ENCODE measurements at places on chromosomes 7 and 10.

DNA sequence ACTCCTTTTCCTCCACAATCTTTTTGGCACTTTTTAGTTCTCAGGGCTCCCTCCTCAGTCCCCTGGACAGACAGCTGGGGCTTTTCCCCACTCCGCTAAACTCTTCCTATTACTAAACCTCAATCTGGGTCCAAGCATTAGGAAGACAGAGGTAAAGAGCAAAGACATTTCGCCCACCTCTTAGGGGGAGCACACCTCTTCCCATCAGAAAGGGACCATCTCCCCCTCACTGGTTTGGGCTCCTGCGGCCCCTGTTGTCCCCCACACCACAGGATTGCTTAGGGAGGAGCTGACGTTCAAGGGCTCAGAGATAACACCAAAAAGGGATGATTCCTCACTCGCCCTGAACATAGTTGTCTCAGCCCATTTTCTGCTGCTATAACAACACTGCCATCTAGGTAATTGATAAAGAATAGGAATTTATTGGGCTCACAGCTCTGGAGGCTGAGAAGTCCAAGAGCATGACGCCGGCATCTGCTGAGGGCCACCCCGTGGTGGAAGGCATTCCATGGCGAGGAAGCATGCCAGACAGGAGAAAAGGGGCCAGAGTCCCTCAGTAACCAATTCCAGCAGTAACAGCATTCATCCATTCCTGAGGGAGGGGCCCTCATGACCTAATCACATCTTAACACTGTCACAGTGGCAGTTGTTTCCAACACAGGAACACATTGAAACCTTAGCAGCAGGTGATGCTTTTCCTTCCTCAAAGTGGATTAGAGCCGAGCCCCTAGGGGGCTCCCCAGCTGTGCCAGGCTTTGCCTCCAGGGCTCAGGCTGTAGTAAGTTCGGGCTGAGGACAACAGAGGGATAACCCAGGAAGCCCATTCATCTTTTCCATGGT, 209.6 kb downstream of the EBF3 start:
- DNase-seq = peak; percentile 26

DNA sequence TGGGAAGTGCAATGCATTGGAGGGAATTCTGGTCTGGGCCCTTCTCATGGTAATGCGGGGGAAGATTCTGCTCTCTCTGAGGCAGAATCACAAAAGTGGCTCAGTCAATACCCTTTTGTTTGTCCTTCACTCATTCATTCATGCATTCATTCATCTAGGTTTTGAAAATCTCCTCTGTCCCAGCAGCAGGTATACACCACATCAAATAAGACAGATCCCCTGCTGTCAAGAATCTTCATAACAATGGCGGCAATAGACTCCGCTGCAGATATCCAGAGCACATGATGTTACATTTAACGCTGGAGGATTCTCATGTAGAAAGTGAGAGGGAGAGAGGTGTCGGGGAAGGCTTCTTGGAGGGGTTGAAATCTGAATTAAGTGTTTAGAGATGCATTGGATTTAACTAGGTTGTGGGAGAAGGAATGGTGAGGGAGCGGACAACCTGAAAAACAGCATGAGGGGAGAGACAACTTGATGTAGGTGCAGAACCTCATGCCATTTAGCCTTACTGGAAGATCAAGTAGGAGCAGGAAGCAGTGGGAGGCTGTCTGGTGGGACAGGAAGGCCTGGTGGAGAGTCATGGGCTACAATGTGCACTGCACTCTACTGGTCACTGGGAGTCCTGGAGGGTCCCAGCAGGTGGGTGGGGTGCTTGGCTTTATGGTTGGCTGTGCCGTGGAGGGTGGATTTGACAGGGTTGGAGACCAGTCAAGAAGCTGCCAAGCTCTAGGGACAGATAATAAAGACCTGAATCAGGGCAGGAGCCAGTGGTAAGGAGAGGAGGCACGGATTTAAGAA, 5.2 kb upstream of the FAM180A start:
- peak; percentile 46 for DNase-seq

DNA sequence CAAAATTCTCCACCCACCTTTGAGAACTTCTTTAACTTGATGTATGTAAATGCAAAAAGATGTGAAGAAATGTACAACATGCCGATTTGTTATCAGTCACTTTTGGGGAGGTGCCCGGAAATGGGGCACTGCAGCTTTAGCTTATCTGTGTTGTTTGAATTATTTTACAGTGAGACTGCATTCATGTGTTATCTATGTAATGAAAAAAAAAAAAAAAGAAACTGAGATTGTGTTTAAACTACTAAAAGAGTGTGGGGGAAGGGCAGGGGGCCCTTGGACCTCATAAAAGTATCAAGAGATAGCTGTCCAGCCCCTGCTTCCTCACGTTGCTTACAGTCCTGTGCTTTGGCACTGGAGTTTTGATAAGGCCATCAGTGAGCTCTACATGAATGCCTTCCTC, 259.4 kb downstream of the STK31 start:
- DNase-seq = no peak

GRCh38 chr7:112022128-112022527, 184.1 kb downstream of the DOCK4 start:
- DNase-seq = no peak

GRCh38 chr7:141294143-141294829, 220.4 kb downstream of the TMEM178B start:
- DNase-seq = no peak

DNA sequence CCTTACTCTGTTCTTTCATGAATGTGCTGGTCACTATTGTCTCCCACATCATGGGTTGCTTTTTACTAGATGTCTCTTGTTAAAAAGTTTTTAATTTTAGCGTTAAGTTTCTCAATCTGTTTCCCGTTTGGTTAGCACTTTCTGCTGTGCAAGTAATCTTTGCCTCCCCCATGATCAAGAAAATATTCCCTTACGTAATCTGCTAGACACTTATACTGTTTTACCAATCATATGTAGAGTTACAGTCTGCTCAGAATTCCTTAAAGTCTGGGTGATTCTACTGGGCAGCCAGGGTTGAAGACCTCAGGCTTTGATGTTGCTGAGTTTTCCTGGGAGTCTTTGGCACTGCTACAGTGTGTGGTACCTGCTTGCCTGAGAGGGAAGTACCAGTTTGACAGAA, 38.2 kb upstream of the RPA3 start:
- no peak for DNase-seq

Data from coronary artery (tissue), 2 donors.